ENCODE measurements at places on chromosomes 2 and 18.

- DNase-seq, result no peak
These were observed 63.0 kb downstream of the STK25 start for GRCh38 chr2:241445426-241445825.

- DNase-seq, result no peak
These were observed 47.3 kb downstream of the CTAGE1 start for GRCh38 chr18:22370414-22370813.

DNA sequence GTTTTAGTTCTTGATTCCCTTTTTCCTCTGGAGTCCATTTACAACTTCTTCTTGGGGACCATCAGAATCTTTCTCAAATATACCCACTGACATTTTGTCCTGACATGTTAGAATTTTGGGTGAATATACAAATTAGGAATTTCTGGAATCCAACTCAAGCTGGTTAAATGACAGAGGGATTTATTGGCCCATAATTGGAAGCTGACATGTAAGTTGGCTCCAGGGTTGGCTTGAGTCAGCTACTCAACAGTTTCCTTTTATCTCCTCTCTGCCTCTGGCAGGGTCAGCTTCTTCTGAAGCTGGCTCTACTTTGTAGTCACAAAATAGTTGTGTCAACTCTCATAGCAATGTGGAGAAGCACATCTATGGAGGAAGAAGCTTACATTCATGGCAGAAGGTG lies 36.6 kb upstream of the PPP1R1C start:
- DNase-seq, result no peak

DNA sequence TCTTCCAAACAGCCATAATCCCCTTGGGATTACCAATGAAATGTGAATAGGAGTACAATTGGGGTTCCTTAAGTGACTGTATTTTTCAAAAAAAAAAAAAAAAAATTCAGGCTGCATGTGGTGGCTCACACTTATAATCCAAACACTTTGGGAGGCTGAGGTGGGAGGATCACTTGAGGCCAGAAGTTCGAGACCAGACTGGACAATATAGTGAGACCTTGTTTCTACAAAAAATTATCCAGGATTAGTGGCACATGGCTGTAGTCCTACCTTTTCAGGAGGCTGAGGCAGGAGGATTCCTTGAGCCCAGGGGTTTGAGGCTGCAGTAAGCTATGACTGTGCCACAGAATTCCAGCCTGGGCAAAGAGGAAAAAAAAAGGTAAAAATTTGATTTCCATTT lies 189.6 kb upstream of the GATA6 start:
- no peak for DNase-seq

- DNase-seq, result no peak
These were observed 74.9 kb upstream of the ARL4C start for GRCh38 chr2:234571620-234572407.

- DNase-seq, result no peak
These were observed 670.7 kb upstream of the ZNF804A start for GRCh38 chr2:183927406-183928325.

- no peak for DNase-seq
These were observed 11.4 kb upstream of the PER2 start for GRCh38 chr2:238299803-238300202.

GRCh38 chr2:79511320-79511951 lies 1.4 kb upstream of the CTNNA2 start:
- no peak for DNase-seq

GRCh38 chr2:11398750-11399437 lies 54.5 kb upstream of the ROCK2 start:
- DNase-seq, result peak; percentile 86
